ENCODE measurements at places on chromosomes 7 and 10. TPM values are rescaled to one million over a fixed set of nuclear protein-coding genes. Genes with fewer than 3 reads are reported as not detected.

DNA sequence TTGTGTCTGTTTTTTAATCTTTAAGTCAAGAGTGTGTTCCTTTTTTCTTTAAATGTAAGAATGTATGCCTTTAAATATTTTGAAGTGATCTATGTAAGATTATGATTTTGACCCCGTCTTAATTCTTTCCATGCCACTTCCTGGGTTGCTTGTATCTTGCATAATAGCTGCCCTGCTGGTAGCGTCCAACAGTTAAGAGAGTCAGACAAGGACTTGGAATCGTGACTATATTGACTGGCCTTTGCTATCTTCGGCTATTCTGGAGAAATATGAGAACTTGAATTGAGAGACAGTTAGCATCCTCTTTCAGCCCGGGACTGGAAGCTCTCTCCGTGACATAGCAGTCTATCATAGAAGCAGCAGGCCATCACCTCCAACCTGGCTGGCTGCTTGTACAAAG is 13.0 kb downstream of the NRP1 start:
- DNase-seq: no peak

GRCh38 chr7:138843632-138844580 is 45.9 kb upstream of the ATP6V0A4 start:
- DNase-seq: no peak

DNA sequence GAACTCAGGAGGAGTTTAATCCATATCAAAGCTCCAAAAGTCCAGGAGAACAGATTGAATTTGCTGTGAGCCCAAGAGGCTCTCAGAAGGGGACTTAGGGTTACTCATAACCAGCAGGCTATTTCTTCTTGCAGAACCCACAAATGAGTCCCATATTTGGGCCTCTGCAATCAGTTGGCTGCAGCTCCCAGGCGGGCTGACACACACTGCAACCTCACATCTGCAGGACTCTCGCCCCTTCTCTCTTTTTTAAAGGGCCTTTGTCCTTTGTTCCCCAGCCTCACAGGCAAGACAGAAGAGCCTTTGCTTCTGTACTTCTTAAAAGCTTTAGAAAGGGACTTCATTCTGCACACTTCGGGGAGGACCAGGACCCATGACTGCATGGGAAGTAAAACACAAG is 26.7 kb downstream of the CREB3L2 start:
- DNase-seq: no peak

GRCh38 chr7:138584696-138585095 is 116.5 kb downstream of the SVOPL start:
- no peak for DNase-seq

DNA sequence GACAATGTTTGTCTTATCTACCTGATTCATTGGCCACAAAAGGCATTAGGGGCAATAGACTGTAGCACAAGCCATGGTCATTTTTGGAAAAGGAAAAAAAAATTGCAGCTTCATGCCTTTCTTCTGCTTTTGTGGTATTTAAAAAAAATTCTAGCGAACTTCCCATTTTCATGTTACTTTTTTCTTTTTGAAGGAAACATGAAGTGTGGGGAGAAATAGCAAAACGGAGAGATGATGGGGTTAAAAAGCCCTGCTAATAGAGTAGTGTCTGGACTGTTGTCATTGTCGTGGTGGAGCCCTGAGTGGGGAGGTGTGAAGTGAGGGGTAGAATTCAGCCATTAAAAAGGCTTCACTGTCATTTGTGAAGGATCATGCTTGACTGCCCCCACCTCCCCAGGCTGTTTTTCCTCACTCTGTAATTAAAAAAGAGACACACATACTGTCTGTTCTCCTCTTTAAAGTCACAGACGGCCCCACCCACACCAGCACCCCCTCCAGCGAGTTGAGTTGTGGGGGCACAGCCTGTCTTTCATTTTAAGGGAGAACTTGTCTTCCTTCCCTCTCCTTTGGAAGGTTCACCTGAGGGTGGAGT is 272.4 kb downstream of the CREB5 start:
- no peak for DNase-seq

DNA sequence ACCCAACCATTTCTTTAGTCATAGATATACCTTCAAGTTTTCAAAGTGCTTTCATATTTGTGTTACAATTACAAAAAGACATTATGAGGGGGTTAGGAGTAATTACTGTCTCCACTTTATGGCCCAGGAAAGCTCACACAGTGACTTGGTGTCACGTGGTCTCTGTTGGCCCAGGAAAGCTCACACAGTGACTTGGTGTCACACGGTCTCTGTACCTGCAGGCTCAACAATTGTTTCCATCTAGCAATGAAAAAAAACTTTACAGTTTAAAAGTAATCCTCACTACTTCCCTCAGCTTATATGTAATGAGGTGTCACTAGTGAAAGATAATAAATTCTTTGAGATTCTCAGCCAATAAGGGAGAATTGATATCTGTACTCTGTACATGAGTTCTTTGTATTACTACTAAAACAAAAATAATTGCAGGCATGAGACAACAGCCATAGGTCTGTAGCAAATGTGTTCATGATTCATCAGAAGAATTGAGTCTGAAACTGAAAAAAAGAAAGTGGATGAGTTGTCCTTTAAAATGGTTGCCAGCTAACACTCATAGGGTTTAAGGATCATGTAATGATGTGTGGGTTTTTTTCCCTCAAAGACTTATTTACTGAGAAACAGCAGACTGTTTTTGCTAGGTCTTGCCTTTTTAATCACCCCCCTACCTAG is 10.9 kb downstream of the OGDH start:
- DNase-seq: no peak

- DNase-seq: no peak
Measured at GRCh38 chr7:130938661-130939060, 204.7 kb upstream of the KLF14 start.

- no peak for DNase-seq
Measured at GRCh38 chr10:5443429-5443828, 31.1 kb downstream of the NET1 start.

DNA sequence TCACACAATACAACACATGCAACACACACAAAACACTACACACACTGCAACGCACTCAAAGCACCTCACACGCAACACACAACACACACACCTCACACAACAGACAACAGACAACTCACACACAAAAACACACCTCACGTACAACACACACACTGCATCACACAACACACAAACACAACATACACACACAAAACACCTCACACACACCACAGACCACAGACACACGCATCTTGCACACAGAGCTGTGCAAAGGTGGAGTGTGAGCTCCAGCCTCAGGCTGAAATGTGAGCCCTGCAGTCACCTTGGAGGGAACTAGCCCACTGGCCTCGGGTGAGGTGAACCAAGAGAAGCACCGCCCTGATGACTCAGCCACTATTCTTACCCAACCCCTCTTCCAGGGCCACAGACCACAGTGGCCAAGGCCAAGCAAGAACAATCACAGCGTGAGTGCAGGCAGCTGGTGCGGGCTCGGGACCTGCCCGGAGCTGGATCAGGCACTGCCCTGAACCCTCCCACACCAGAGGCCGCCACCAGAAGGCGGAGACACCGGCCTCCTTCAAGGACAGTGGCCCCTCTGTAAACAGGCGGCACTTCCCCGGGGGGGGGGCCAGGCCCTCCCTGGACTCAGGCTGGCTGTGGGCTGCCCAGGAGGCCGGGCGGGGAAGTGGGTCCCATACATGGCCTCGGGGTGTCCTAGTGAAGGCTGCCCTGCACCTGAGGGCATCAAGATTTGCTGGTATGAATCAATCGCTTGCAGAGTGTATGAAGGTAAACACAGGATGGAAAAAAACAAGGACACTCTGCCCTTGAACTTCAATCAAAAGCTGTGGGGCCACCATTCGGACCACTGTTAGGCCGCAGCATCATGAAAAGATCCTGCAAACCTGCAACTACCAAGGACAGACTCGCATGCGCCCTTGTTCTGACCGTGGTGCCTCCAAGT is 106.7 kb downstream of the TNS3 start:
- peak; percentile 93 for DNase-seq

DNA sequence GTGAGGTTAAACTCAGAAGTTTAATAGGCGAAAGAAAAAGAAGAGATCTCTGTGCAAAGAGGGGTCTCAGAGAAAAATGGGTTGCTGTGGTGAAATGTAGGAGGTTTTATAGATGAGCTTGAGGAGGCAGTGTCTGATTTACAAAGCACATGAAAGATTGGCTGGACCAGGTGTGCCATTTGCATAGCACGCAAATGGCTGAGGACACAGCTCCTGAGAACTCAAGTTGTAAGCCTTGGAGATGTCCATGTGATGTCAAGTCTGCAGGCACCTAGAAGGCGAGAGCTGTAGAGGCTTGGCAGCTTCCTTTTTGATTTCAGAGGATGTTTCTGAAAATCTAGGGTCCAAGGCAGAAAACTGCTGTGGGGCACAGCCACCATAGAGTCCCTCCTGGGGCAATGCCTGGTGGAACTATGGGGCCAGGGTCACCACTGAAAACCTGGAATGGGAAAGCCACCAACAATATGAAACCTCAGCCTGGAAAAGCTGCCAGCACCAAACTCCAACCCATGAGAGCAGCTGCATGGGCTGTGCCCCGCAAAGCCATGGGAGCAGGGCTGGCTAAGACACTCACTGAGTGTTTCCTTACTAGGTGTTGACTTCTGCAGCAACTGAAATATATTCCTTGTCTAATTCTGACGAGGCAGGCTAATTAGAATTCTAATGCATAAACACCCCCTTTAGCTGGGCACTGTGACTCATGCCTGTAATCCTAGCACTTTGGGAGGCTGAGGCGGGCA is 96.9 kb upstream of the TNS3 start:
- DNase-seq: no peak

- no peak for DNase-seq
Measured at GRCh38 chr10:69469976-69470375, 18.7 kb downstream of the TSPAN15 start.

GRCh38 chr10:122323941-122324675 is 50.4 kb upstream of the PLEKHA1 start:
- no peak for DNase-seq

DNA sequence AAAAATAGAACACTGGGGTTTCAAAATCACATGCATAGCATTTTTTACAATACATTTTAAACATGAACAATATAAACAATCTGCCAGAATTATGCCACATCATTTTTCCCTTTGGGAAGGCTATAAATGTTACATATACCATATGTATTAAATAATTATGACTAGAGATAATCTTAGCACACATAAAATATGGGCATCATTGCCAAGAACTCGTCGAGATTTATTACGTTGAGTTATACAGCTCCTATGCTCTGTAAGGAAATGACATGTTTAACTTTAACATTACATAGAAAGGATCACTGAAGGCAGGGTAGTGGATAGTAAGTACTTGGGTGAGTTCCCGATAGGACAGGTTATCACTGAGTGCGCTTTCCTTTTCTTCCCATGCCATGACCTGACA is 267.8 kb downstream of the PARD3 start:
- DNase-seq: no peak

DNA sequence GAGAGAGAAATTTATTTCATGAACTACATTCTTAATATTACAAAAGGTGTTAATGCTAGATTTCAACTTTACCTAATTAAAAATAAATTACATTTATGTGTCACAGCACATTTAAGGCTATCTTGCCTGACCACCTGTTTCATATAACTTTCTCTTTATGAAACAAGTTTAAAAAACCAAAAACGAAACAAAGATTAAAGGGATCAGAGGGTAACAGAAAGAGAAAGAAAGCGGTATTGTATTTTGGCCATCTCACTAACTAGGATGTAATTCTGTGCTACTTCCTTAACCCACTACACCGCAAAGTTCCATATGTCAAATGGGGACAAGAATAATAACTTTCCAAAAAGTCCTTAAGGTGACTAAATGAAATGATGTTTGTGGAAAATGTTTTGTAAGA is 6.3 kb upstream of the RHOBTB1 start:
- no peak for DNase-seq

GRCh38 chr7:130144312-130145171 is 60.7 kb downstream of the TMEM209 start:
- no peak for DNase-seq

GRCh38 chr10:95263864-95264226 is 27.0 kb downstream of the PDLIM1 start:
- no peak for DNase-seq

- DNase-seq: no peak
Measured at GRCh38 chr10:124227055-124227975, 133.9 kb upstream of the CHST15 start.

- DNase-seq: no peak
Measured at GRCh38 chr7:28799619-28800018, 158.5 kb downstream of the TRIL start.

- DNase-seq: no peak
Measured at GRCh38 chr7:106034383-106034782, 71.3 kb downstream of the CDHR3 start.

- peak; percentile 83 for DNase-seq
Measured at GRCh38 chr7:47254081-47254977, 327.6 kb downstream of the TNS3 start.

DNA sequence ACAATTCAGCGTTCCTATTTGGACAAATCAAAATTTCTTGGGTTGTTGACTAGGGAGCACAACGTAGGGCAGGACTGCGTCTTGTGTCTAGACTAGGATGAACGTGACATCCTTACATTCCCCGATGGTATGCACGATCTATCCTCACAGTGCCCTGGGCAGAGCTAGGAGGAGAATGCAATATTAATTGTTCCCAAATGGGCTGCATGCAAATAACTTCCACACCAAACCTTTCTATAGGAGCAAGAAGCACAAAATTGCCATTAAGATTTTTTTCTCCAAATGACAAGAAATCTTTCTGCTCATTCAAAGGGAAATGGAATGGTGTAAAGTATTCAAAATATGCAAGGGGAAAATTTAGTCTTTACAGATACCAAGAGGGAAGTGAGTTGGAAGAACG is 21.4 kb upstream of the AQP1 start:
- DNase-seq: no peak

- no peak for DNase-seq
Measured at GRCh38 chr7:103462358-103462757, 16.4 kb upstream of the SLC26A5 start.

DNA sequence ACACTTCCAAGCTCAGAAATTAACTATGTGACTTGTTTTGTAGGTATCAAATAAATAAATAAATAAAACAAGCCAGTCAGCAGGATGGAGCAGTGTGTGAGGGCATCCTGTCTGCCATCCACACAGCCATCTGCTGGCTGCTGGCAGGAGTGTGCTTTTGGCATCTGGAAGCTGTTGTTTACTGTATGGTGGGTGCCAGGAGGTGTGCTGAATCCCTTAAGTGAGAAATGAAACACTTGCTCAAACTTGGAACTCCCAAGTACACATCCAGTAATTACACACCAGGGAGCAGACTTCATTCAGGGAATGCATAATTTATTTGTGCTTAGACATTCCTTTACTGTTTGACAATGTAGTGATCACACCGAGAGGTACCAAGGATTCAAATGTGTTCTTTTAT is 16.9 kb upstream of the TAX1BP1 start:
- no peak for DNase-seq

The IFIT1B gene
- not detected for total RNA-seq

The ACSM6 gene
- total RNA-seq: not detected

The PLEKHS1 gene
- total RNA-seq: not detected

The SLC13A1 gene
- 0.13 TPM for total RNA-seq

The MKX gene
- 0.30 TPM for total RNA-seq

The OR2A1 gene
- total RNA-seq: not detected

The TMEM236 gene
- 0.15 TPM for total RNA-seq

The CALCR gene
- total RNA-seq: not detected

The C1QL3 gene
- not detected for total RNA-seq

Data from left lobe of liver (tissue), 2 donors.